Stimulated activated CD8-positive, alpha-beta memory T cell treated with anti-CD3 and anti-CD28 coated beads, Interleukin-12 subunit alpha, Interleukin-12 subunit beta, amount 100 ng/mL, for 4 hours (primary cell): ENCODE measurements at places on chromosomes 6 and 20.

GRCh38 chr6:137601471-137601870 lies 107.3 kb upstream of the OLIG3 start:
- no peak for DNase-seq

- DNase-seq, result no peak
Measured at GRCh38 chr6:135181333-135182070, 394 bp downstream of the MYB start.

DNA sequence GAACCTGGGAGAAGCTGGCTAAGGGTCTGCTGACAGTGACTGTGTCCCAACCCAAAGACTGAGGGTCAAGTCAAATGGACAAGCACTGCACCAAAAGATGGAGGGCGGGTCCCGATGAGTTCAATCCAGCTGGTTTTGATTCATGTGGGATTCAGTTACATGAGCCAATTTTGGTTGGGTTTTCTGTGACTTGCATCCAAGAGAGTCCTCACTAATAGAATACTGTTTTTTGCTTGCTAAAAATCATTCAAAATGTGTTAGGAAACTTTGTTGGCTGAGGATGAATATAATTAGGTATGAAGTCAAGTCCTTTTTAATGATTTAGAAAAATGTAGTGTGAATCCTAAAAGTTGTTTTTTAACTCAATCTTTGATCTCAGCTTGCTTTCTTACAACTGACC lies 323.8 kb upstream of the NOX3 start:
- no peak for DNase-seq

- DNase-seq, result no peak
Measured at GRCh38 chr20:48717095-48717672, 110.6 kb downstream of the PREX1 start.

DNA sequence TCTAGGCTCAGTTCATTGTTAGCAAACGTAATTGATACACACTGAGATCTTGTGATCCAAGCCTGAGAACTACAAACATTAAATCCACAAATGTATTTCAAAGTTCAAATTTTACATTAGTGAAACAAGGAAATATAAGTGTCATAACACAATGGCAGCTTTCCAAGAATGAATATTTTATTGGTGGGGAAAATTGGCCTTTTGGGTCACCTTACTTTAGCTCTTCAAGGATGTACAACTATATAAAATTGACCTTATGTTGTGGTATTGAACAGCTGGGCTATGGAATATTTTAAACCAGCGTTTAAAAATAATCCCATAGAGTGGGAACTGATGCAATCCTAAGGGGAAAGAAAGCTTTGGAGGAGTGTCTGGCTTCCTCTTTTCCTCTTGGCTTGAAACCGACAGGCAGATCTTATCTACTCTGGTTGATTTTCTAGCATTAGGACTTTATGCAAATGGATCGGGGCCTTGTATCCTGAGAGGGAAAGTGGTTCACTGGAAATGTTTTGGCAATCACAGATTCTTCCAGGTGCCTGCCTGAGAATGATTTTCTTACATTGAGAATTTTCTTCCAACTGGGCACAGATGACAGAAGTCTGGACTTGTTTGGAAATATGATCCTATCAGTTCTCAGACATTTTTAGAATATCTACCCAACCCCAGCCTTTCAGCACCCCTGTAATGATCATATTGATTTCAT lies 184.8 kb upstream of the ECI2 start:
- DNase-seq, result no peak

DNA sequence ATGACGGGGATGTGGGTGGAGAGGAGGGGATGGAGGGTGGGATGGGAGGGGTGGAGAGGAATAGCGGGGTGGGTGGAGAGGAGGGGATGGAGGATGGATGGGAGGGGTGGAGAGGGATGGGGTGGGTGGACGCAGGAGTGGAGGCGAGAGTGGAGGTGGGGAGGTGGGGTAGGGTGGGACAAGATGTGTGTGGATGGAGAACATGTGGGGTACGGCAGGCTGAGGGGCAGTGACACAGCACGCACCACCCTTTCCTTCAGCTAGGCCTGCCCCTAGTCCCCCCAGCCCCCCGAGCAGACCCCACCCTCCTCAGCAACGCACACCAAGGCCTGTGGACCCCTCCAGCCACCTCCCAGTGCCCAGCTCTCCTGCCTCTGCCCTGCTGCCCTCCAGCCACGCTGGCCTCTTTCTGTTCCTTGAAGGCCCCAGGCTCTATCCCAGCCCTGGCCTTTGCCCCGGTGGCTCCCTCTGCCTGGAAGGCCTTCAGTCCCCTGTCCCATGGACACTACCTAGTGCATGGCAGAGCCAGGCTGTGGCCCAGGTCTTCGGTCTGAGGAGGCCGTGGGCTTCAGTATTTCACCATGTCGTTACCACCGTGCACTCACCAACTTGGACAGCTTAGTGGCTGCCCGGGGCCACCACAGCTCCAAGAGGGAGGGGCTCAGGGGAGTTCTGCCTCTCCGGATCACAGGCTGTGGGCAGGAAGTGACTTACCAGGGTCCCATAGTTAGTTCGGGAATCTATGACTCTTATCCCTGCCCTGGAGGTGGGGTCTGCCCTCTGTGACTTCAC lies 78.4 kb upstream of the PMEPA1 start:
- no peak for DNase-seq

DNA sequence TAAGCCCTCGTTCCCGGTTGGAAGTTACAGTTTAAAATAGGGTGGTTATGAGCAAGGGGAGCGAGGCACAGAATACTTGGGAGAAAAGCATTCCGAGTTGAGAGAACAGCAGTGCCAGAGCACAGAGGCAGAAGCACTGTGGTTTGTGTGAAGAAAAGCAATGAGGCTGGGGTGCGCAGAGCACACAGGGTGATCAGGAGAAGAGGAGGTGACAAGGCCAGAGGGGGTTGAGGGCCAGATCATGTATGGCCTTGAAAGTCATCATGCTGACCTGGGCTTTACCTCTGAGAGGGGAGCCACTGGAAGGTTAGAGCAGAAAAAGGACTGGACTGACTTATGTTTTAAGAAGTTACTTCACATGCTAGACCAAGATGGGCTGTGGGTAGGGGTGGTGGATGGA lies 3.5 kb upstream of the BTN3A2 start:
- no peak for DNase-seq

DNA sequence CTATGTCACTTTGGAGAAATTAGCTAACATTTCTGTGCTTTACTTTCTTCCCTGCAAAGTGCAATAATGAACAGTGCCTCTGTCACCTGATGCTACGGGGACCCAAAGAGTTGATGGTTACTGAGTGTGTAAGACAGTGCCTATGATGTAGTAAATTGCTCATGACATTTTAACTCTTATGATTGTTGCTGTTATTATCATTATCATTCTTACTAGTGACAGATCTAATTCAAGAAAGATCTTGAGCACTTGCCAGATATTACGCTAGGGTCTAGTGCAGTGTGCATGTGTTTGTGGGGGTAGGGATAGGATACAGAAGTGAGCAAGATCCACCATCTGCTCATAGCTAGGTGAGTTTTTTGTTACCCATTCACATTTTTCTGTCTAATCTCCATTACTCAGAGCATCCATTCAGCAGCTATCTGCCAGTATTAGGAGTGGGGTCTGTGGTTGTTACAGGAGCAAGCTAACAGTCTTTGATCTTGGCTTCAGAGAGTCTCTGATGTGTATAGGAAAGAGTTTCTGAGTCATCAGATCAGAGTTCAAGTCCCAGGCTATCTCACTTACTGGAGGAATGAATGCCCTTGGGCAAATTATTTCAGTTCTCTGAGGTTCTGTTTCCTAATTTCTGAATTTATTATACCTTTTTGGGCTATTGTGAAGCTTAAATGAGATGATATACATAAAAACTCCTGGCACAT lies 33.1 kb upstream of the DAAM2 start:
- no peak for DNase-seq

- no peak for DNase-seq
Measured at GRCh38 chr6:160430751-160431150, 82.6 kb downstream of the SLC22A3 start.

- DNase-seq, result no peak
Measured at GRCh38 chr6:119890470-119890869, 540.9 kb upstream of the MAN1A1 start.

DNA sequence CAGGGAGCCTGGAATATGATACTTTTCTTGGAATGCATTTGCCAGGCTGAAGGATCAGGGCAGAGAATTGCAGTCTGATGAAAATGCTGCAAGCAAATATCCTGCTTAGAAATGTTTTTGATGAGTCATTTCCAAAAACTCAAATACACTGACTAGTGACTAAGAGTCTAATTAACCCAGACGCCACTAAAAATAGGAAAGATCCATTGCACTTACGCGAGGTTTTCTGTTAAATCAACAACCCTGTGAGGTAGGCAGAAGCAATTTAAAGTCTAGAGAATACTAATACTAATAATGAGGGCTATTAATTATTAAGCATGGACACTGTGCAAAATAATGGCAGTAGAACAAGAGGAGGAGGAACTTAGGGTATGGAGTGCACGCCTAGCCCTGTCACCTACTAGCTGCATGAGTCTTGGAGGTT lies 130.1 kb upstream of the DOK5 start:
- DNase-seq, result no peak

- DNase-seq, result no peak
Measured at GRCh38 chr6:119346936-119347335, 2.6 kb downstream of the MAN1A1 start.

DNA sequence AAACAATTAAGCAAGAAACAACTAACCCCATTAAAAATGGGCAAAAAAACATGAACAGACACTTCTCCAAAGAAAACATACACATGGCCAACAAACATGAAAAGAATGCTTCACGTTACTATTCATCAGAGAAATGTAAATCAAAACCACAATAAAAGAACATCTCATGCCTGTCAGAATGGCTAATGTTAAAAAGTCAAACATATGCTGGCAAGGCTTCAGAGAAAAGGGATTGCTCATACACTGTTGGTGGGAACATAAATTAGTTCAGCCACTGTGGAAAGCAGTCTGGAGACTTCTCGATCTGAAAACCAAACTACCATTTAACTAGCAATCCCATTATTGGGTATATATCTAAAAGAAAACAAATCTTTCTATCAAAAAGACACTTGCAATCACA lies 217.5 kb downstream of the TINAG start:
- DNase-seq, result no peak

DNA sequence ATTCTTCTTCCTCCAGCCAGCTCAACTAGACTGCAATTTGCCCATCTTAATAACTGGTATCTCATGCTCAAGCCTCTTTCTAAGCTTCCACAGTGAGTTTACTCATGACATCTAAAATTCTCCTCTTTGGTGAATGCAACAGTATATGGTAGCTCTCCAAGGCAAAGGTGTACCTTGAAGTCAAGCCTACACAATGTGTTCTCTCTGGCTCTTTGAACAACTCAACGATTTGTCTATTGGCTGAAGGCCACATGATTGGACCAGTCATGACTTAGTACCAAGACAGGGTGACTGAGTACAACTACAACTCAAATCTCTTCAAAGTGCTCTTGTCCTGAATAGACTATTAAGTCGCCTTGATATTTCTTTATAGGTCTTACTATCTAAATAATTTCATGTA lies 199.6 kb downstream of the PKHD1 start:
- DNase-seq, result no peak

- no peak for DNase-seq
Measured at GRCh38 chr6:93413190-93413589, 6.2 kb downstream of the EPHA7 start.

DNA sequence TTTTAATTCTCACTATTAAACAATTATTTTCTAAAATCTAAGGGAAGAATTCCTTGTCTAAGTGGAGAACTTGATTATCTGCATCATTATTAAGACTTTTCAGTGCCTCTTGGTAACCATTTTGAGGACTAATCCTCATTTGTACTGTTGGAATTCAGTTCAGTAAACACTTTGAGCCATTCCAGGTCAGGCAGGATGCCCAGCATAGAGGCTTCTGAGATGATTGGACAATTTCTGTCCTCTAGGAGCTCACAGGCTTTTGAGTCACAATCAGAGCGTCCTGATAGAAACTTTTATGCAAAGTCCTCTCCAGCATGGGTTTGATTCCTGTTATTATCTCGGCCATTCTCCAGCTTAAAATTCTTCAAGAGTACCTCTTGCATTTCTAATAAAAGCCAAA lies 1304.6 kb downstream of the EPHA7 start:
- DNase-seq, result no peak

- DNase-seq, result no peak
Measured at GRCh38 chr20:48800177-48800576, 27.6 kb downstream of the PREX1 start.

DNA sequence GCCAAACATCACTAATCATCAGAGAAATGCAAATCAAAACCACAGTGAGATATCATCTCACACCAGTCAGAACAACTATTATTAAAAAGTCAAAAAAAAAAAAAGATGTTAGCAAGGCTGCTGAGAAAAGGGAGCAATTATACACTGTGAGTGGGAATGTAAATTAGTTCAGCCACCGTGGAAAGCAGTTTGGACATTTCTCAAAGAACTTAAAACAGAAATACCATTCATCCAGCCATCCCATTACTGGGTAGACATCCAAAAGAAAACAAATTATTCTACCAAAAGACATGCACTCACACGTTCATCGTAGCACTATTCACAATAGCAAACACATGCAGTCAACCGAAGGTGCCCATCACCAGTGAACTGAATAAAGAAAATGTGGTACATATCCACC lies 213.9 kb downstream of the TTLL2 start:
- no peak for DNase-seq

GRCh38 chr20:33788351-33789049 lies 22.6 kb upstream of the CHMP4B start:
- DNase-seq, result no peak

GRCh38 chr6:166488076-166488685 lies 98.3 kb downstream of the RAMACL start:
- peak; percentile 51 for DNase-seq

GRCh38 chr6:157068691-157069324 lies 254.5 kb downstream of the TMEM242 start:
- DNase-seq, result no peak

- DNase-seq, result no peak
Measured at GRCh38 chr6:43120944-43121913, 45.1 kb downstream of the PTK7 start.

- no peak for DNase-seq
Measured at GRCh38 chr6:39831701-39832100, 39.5 kb downstream of the DAAM2 start.

GRCh38 chr6:142726616-142727015 lies 218.4 kb downstream of the HIVEP2 start:
- no peak for DNase-seq

- no peak for DNase-seq
Measured at GRCh38 chr20:44475372-44475693, 341 bp upstream of the TTPAL start.

GRCh38 chr6:47168180-47168579 lies 126.0 kb upstream of the ADGRF1 start:
- no peak for DNase-seq

DNA sequence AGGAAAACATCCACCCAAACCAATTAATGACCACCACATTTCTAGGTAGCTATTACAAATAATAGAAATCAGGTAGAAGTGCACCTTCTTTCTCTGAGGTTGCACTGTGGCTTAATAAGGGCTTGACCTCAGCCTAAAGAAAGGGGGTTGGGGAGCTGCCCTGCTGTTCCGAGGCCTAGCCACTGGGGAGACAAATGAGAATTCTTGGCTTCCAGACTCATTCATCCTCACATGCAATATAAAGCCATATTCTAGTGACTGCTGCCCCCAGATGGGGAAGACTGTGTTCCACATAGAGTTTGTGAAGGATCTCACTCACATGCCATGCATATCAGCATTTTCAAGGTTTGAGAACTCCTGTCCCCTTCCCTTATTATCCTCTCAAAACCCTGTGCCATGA lies 22.9 kb downstream of the SAYSD1 start:
- no peak for DNase-seq
